ENCODE measurements at places on chromosomes 3 and 15. TPM values are rescaled to one million over a fixed set of nuclear protein-coding genes. Genes with fewer than 3 reads are reported as not detected.

Gene CD86
- total RNA-seq = 4.2 TPM

Gene GOLGA6A
- total RNA-seq = not detected

Gene FEZF2
- not detected for total RNA-seq

Gene CDHR4
- not detected for total RNA-seq

Gene ANKUB1
- total RNA-seq = not detected

Gene MCCC1
- 50.6 TPM for total RNA-seq

Gene EOMES
- total RNA-seq = 0.08 TPM

Gene LDHAL6B
- total RNA-seq = not detected

Gene TRIM42
- total RNA-seq = not detected

Gene TRH
- not detected for total RNA-seq

Gene MGLL
- total RNA-seq = 74.1 TPM

Gene IL16
- 3.7 TPM for total RNA-seq

Gene ITPKA
- 2.7 TPM for total RNA-seq

Gene PTX3
- 0.16 TPM for total RNA-seq

Gene ACAN
- not detected for total RNA-seq

All from Right ventricle myocardium inferior (tissue), 1 donor.